ENCODE measurements at places on chromosomes 5 and 9.
A peak's percentile ranks its signal among the peaks of the same experiment; 100 is the strongest.

GRCh38 chr5:107324071-107324470, 346.7 kb downstream of the EFNA5 start:
- DNase-seq, result no peak

GRCh38 chr5:35237580-35238376, 7.5 kb upstream of the PRLR start:
- DNase-seq, result no peak

DNA sequence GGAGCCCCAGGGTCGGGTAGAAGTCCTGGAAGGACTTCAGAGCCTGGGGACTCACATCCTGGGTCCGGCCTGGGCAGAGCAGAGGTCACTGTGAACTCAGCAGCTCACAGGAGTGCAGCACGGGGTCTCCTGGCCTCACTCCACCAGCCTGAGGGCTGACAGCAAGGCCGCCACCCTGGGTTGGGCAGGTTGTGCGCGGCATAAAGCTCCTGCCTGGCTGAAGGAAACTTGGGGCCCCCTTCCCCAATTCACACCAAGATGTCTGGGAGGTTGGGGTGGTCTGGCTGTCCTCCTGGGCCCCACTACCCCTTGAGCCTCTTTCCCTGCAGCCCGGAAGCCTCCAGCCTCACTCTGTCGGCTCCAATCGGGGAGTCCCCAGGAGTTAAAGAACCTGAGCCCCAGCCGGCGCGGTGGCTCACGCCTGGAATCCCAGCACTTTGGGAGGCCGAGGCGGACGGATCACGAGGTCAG, 2.1 kb downstream of the LCN15 start:
- no peak for DNase-seq

GRCh38 chr9:1505489-1505888, 455.3 kb downstream of the DMRT2 start:
- no peak for DNase-seq

GRCh38 chr9:120344230-120344629, 235.7 kb downstream of the CDK5RAP2 start:
- DNase-seq, result no peak

DNA sequence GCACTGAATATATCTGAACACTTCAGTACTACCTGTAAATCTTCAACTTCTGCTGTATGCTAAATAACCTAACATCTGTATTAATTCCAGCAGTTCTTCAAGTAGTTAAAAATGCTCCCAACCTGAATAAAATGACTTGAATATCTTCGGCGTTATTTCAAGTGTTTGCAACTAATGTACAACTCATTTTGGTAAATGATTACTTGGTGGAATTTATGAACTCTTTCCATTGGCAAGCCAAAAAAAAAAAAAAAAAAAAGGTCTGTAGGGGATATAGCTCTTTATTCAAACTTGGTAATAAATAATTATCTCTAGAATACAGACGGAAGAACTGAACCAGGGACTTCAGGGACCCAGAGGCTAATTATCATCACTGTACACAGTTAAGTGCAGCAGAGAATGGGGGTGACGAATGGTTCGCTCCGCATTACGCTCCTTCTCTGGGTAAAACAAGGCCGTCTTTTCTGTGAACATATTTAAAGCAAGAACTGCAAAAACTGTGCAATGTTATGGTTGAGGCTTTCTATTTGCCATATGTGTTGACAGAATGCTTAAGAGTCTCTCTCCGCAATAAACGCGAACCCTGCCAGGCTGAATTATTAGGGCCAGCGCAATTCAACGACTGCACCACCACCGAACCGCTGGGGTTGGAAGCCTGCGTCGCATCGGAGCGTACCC, 1.9 kb upstream of the ERBIN start:
- DNase-seq, result no peak

DNA sequence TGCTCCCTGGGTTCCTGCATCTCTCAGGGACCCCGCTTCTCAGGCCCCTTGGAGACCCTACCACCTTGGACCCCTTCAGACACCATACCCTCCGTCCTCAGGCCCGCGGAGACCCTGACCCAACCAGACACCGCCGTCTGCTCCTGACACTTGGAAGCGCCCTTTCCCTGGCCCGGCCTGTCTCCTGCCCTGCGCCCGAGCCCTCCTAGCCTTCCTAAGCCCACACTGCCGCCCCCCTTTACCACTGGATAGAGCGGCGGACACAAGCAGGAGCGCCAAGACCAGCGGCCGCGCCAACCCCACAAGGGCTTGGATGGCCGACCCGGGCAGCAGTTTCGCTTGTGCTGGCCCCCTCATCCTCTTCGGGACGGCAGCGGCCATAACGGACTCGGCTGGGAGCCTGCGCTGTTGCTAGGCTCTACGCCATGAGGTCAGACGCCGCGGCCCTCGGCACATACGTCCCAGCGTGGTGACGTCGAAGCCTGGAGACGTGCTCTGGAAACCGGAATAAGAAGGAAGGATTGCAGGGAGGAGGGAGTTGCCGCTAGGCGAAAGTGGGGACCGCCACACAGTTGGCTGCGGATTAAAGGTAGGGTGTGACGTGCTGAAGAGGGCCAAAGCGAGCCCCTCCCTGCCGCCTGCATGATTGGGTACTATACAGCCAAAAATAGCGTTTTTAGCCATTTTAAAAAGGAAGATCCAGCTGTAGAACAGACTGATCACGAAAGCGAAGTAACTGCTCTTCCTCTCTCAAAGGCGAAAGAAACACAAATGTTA, at the start of gene C5orf15:
Gene C5orf15 (minus strand): TSS at position 422 of the 777 bp plus-strand sequence. CDS start 41 bp downstream, at position 381.
- peak; percentile 91 for DNase-seq

GRCh38 chr5:61486476-61486875, 154.4 kb downstream of the ZSWIM6 start:
- no peak for DNase-seq

GRCh38 chr9:100294341-100294740, 58.4 kb downstream of the TEX10 start:
- DNase-seq, result no peak

DNA sequence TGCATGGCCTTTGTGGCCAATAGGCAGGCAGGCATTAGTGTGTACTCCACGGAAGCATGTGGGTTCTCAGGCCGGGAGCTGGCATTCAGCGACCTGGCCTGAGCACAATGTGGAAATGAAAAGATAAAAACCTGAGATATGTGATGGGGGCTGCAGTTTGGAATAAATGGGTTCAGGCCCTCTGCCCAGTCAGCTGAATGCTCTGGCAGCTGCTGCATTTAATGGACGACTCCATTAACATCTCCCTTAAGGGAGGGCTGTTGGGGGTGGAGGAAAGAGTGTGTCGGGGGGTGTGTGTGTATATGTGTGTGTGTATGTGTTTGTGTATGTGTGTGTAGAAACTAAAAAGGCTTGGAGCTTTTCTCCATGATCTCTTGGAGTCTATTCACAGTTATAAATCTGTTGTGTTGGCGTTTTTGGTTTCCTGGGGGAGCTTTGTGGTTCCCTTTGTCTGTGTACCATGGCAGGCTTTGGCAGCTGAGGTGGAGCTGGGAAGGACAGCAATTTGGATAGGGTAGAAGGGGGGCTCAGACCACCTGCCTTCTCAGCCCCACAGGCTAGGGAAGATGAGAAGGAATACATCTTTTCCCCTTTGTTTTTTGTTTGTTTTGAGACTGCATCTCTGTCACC, 27.3 kb upstream of the HSPA9 start:
- DNase-seq, result no peak

DNA sequence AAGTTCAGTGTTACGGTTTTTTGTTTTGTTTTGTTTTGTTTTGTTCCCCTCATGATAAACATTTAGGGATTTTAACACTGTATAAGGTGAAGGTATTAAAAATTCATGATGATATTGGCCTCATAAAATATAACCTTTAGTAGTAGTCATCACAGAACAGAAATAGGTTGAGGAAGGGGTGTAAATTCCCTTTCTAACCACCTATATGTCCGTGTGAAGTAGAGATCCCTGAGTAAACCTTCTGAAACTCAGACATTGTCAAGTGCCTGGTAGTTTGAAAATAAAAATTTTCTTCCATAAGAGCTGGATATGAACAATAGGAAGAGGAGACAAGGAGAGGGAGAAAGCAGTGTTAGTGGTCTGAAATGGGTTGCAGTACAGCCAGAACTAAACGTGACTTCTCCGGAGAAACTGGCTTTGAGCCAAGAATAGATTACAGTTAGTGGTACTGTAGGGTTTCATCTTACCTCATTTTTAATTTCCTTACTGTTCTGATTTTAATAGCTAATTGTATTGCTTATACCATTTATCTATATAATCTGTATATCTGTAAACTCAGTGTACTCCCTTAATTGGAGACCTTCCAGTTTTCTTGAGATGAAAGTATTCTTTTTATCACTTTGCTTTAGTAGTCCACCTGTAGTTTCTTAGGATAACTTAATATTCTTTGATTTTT, 18.3 kb downstream of the UGCG start:
- DNase-seq, result no peak

- no peak for DNase-seq
Measured at GRCh38 chr5:180526269-180526668, 32.1 kb downstream of the CNOT6 start.

- DNase-seq, result no peak
Measured at GRCh38 chr5:76210946-76211345, 127.8 kb downstream of the SV2C start.

DNA sequence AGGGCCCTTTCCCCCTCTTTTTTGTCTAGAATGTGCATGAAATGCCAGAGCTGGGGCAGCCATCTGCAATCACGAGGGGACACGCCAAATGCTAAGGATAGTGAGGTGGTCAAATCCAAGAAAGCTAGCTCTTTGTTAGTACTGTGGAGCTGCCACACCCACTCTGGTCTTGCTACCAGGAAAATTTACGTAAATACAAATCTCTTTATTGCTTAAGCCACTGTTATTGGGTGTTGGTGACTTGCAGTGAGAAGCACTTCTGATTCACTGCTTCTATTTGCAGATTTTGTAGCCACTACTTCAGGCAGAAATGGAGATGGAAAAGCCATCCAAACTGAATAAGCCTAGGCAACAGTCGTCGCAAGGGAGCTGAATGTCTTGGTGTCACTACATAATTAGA, 25.6 kb upstream of the SUSD1 start:
- DNase-seq, result no peak

DNA sequence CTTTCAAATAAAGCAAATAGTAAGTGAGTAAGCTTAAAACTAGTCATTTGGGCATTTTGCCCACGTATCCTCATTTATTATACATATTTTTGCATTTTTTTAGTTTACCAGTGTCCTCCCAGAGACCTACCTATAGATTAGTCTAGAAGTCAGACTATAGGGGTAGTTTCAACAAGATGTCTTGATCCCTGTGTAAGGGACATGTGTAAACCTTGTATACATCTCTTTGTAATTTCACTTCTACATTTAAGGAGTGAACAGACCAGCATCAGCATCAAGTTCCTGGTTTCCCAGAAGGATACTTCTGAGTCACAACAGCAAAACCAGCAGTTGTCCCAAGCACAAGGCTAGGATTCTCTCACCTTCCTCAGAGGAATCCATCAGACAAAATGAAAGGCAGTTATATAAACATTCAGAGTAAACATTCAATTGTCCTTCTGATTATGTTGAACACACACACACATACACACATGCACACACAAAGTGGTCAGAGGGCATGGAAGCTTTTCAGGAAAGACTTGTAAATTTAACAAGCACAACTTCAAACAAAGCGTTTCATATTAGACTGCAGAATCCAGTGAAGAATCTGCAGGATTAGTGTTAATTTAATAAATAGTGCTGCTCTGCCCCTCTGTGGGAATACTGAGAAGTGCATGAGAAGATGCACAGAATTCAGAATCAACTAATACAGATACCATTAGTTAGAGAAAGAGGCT, 55.4 kb downstream of the HINT1 start:
- no peak for DNase-seq

GRCh38 chr5:113022661-113023060, 46.1 kb downstream of the DCP2 start:
- DNase-seq, result no peak

DNA sequence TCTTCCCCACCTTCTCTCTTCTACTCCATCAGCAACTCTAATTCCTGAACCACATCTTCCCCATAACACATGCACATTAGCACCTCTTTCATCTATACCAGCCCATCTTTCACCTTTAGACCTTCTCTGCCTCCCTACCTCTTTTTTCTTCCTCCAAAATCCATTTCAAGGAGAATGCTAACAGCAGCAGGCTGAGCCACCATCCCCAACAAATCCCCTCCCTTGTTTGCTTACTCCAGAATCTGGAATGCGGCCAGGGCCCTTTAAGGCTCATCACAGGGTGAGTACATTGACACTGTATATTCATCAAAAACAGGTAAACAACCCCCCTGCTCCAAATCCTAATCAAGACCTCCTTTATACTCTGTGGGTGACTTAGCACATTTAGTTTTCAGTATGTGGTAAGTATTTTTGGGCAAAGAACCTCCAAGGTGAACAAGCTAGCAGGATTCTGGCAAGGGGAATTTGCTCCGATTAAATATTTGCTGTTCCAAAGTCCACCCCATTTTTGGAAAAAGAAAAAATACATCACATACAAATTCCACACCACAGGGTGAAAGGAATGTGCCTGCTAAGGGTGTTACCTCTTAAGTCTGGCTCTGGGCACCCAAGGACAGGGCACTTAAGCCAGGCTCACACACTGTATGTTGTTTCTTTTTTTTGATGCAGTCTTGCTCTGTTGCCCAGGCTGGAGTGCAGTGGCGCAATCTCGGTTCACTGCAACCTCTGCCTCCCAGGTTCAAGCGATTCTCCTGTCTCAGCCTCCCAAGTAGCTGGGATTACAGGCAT, 71.4 kb downstream of the SERINC5 start:
- no peak for DNase-seq

DNA sequence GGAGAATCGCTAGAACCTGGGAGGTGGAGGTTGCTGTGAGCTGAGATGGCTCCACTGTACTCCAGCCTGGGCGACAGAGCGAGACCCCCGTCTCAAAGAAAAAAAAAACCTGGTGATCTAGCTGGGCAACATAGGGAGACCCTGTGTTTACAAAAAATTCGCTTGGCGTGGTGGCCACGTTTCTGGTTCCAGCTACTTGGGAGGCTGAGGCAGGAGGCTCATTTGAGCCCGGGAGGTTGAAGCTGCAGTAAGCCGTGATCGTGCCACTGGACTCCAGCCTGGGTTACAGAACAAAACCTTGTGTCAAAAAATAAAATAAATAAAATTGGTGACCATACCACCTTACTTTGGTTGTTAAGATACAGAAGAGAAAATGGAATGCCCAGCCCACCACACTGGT, 1.8 kb upstream of the HNRNPAB start:
- DNase-seq, result no peak

GRCh38 chr5:113989278-113989912, 372.5 kb upstream of the KCNN2 start:
- no peak for DNase-seq

DNA sequence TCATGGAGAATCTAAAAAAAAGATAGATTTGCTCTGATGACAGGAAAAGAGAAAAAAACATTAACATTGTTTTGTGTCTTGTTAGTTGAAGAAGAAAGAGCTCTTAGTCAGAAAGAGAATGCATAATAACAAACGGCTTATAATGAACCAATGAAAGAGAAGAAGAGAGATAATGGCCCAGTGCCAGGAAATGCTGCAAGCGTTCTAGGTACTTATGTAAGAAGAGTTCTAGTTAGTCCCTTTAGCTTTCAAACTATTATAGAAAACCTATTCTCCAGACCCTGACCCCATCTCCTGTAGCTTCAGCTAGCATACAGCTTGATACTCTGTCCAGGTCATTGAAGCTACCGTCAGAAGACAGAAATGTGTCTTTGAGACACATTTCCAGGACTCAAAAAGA, 70.2 kb downstream of the FBXL17 start:
- DNase-seq, result no peak
